ENCODE measurements at places on chromosomes 4 and X.

DNA sequence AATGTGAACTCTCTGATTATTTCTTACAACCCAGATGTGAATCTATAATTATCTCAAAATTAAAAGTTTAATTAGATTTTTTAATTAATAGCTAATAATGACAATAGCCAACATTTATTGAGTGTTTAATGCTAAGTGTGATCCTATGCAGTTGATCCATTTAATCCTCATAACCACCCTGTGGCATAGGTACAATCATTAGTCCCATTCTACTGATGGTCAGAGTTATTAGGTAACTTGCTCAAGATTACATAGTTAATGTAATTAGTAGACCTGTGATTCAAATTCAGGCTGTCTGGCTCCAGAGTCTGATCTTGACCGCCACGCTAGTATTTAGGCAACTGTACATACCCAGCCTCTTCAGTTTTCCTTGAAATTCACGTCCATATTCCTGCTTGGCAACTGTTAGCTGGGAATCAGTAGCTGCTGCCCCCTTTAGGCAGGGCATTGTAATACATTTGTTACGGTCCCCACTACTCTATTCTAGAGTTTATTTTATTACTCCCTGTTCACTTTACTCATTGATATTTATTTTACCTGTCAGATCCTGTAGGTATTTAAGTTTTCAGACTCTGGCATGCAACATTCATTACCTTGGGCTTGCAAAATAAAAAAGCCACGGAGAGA is 20.6 kb upstream of the TEC start:
- no peak for DNase-seq

DNA sequence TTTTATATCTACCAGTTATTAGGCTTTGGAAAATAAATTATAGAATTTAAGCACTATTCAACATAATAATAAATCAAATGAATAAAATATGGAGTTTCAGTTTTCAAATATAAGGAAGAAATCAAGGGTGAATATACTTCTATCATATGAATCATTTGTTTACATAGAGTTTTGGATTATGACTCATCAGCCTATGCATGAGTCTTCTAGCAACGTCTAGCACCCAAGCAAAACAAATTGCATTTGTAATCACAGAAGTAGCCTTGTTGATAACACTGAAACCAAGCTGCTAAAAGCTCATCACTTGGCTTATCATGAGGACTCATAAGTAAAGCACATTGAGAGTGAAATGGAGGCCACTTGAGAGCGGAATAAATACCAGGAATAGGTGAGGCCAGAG is 434.6 kb downstream of the PCDH11X start:
- no peak for DNase-seq

DNA sequence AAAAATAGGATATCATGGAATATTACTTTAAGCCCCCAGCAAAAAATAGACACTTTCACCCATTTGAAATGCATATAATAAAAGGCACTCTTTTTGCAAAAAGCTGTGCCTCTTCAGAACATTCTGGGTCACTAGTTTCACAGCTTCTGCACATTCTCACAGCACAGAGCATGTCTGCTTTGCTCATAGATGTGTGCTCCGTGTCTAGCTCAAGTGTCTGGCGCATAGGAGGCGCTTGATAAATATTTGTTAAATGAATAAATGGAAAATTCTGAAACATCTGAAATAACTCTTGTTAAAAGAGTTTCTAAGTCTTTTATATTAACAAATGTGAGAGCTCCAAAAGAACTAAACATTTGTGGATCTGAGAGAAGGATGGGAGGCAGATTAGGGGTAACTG is 275.2 kb downstream of the PTTG2 start:
- DNase-seq: no peak

GRCh38 chrX:108438110-108438623 is at the start of gene COL4A6:
Gene COL4A6, minus strand, starts transcription at chrX:108438422. Its CDS starts 226 bp downstream, at chrX:108438196.
- DNase-seq: no peak

DNA sequence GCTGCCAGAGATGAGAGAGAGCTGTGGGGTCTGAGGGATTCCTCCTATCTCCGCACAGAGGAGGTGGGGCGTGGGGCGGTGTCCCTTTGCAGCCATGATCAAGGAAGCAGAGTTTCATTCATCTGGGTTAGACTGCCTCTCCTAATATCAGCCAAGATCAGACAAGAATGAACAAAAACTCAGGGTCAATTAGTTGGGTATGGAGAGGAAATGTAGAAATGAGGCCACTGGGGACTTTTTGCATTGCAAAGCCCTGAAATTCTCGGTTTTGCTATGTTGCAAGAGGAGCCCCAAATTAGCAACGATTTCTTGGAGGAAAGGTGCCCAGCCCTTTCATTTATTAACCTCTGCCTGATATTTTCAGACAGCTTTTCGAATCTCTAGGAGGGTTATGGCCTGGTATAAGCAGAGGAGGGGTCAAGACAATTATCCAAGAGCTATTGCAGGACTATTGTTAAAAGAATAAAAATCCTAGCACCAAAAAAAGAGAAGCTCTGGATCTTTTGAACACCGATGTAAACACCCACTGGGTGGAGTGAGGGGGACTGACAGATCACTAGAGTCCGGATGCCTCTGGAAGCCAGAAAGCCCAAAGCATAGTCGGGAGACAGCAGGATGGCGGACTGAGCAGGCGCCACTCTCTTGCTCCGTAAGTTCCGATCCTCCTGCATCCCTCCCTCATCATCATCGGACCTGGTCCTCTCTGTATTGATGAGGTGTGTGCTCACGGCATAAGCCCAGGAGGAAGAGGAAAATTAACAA is 34.4 kb upstream of the ACSL1 start:
- no peak for DNase-seq

DNA sequence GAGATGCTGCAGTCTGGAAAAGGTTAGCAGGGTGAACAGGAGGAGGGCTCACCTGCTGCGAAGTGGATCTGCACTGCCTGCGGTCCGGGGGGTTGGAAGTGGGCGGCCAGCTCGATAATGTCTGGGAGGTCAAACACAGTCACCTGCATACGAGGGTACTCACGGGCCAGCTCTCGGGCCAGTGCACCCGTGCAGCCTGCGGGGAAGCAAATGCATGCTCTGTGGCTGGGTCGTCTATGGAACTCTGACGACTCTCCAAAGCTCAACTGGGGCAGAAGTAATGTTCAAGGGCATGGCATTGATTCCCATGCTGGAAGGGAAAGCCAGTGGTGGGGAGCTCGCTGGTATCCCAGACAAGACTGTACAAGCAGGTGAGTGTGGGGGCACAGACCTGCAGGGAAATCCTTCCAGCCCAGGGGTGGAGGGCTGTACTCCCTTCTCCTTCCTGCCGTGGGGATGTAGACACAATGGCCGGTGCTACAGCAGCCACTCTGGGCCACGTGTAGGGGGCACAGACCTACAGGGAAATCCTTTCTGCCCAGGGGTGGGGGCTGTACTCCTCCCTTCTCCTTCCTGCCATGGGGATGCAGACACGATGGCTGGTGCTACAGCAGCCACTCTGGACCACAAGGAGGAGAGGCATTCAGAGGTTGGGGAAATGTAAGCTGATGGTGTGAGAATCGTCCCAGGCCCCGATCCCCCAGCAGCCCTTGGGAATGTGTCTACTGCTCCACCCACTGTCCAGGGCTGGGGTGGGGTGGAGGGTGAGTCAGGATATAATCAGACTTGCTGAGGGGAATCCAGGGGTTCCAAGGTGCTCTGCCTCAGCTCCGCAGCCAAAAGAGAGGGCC is 26.2 kb upstream of the SLC25A6 start:
- no peak for DNase-seq

- DNase-seq: no peak
These were observed 71.7 kb downstream of the SLC2A9 start for GRCh38 chr4:9949573-9949972.

GRCh38 chr4:8832113-8832915 is 39.3 kb downstream of the HMX1 start:
- DNase-seq: no peak

GRCh38 chr4:98113012-98113411 is 30.3 kb downstream of the STPG2 start:
- DNase-seq: peak; percentile 22

DNA sequence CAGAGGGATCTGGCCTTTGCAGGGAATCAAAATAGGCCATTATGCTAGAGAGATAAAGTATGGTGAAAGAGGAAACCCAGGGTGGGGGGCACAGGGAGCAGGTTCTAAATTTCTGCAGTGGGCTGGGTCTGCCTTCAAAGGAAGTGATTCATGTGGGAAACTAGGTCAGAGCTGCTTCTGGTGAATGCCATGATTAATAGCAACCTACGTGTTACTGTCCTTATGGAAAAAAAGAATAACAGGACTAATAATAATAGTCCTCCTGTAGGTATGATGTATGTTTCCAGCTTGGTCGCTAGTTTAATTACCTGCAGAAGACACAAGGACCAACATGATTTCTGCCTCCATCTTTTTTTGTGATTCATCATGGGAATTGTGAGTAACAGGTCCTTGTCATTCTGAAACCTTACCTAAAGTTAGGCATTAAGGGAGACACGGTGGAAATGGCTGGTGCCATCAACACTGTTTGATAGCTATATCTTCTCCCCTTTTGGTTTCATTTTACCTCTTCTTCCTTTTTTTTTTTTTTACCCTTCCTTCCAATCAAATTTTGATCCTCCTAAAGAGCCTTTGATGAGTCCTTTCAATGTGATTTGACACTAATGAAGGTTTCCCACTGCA is 180.4 kb downstream of the CPEB2 start:
- DNase-seq: no peak

GRCh38 chr4:87100168-87100567 is 120.2 kb downstream of the KLHL8 start:
- no peak for DNase-seq

- no peak for DNase-seq
These were observed 1455.5 kb downstream of the TECRL start for GRCh38 chr4:62953752-62954151.
